ENCODE measurements at places on chromosomes 6 and 20.

- no peak for DNase-seq
Observed at GRCh38 chr6:159510141-159510540, 182.9 kb downstream of the SOD2 start.

GRCh38 chr6:39233333-39233732 is 4.1 kb upstream of the KCNK5 start:
- DNase-seq: no peak

DNA sequence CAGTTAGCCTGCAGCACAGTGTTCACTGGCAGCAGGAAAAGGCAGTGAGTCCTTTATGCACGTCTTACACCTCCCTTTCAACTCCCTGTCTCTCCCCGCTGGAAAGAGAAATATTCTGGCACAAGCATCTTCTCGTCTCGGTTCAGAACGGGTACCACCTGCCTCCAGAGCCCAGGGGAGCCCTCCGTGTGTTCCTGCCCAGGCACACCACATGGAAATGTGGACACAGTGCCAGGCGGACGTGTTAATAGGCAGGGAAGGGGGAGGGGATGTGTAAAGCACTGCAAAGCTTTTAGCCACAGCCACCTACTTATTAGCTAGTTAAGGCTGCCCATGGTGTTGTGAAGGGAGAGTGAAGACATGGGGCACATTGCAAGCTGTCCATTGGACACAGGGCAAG is 219.7 kb downstream of the FARS2 start:
- DNase-seq: no peak

DNA sequence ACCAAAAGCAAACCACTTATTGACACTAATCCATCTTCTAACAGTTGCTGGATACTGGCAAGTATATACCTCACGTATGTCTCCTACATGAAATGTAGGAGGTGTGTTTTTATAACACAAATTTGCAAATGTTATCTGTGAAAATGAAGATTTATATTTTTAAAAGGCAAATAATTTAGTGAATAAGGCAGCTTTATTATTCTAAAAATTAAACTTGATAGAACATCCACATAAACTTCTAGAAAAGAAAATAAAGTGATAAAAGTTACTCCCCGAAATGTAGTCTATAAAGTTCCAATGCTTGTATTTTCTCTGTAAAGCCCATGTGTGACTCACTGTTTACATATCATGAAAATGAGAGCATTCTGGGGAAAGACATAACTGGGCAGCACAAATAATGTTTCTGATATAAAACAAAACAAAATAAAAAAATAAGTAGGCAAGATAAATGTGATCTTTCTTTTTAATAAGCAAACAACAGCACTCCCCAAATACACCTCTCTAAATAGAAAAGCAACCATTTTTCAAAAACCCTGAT is 84.4 kb downstream of the MAP7 start:
- DNase-seq: no peak

- DNase-seq: no peak
Observed at GRCh38 chr6:168322966-168323365, 3.4 kb upstream of the DACT2 start.

GRCh38 chr6:133958791-133959190 is 5.8 kb downstream of the TBPL1 start:
- DNase-seq: no peak

Data from activated naive CD4-positive, alpha-beta T cell (primary cell).